ENCODE measurements at places on chromosomes 16 and 17.

- DNase-seq, result no peak
Observed at GRCh38 chr16:82819286-82819685, 192.5 kb downstream of the CDH13 start.

DNA sequence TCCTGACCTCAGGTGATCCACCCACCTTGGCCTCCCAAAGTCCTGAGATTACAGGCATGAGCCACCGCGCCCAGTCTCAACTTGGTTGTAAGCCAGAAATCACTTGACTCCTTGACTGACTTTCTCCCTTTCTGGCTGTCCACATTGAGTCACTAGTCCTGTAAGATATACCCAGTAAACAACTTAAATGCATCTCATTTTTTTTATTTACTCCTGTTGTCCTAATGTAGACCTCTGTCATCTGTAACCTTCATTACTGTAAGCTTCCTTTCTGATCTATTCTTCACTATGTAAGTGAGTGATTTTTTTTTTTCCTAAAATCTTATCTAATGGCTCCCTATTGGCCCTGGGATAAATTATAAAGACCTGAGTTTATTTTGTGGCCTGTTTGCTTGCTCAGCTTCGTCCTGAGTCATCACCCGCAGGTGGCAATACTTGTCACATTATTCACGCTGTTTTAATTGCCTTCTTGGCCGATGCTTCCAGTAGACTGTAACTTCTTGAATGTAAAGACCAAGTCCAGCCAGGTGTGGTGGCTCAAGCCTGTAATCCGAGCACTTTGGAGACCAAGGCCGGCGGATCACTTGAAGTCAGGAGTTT, 41.0 kb downstream of the PAFAH1B1 start:
- DNase-seq, result no peak

GRCh38 chr17:57622683-57623433, 122.2 kb downstream of the CCDC182 start:
- no peak for DNase-seq

GRCh38 chr16:68362947-68363657, 52.3 kb downstream of the PRMT7 start:
- DNase-seq, result no peak

DNA sequence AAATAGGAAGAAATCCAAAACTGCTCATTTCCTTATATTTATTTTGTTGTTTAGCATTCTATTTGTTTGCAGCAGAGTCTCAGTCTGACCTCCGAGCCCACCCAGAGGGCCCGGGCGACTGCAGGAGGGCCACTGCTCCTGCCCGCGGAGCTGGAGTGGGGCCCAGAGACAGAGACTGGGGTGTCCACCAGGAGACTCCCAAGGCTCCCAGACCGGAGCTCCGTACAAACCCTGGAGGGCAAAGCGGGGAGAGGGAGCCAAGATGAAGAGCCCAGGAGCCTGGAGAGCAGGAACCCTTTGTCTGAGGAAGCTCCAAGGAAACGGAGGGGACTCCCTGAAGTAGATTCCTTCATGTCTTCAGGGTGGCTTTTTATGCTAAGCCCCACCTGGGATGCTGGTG, 57.9 kb downstream of the AXIN2 start:
- no peak for DNase-seq

- no peak for DNase-seq
Observed at GRCh38 chr17:36942019-36942599, 4.8 kb downstream of the LHX1 start.

- DNase-seq, result no peak
Observed at GRCh38 chr17:59047616-59048015, 59.1 kb downstream of the TRIM37 start.

- DNase-seq, result no peak
Observed at GRCh38 chr16:49876716-49877129, 20.8 kb upstream of the ZNF423 start.

GRCh38 chr16:66447491-66447890, 20.4 kb downstream of the BEAN1 start:
- no peak for DNase-seq

Measured in central memory CD4-positive, alpha-beta T cell (primary cell).